Adrenal gland (tissue), 19 donors: ENCODE measurements at places on chromosomes 2 and 18. TPM values are rescaled to one million over a fixed set of nuclear protein-coding genes. Genes with fewer than 3 reads are reported as not detected.

GRCh38 chr2:83233326-83233725 is 1225.8 kb downstream of the SUCLG1 start:
- H3K27ac ChIP-seq: no peak overlapping the region
- DNase-seq: no peak
- H3K36me3 ChIP-seq: no peaks in the 10 kb centered on the region
- H3K4me3 ChIP-seq: no peak overlapping the region

The HTRA2 gene
- 36.3 TPM for total RNA-seq

The CAPN13 gene
- total RNA-seq: not detected

GRCh38 chr2:102337481-102338386 is 17.9 kb upstream of the IL18R1 start:
- no peak overlapping the region for H3K27ac ChIP-seq
- no peak overlapping the region for H3K4me3 ChIP-seq
- peaks cover 12% of the 10 kb centered on the region for H3K27me3 ChIP-seq
- no peak for DNase-seq

GRCh38 chr18:28791101-28791500 is 614.2 kb upstream of the CDH2 start:
- no peaks in the 10 kb centered on the region for H3K36me3 ChIP-seq
- H3K4me3 ChIP-seq: no peak overlapping the region

DNA sequence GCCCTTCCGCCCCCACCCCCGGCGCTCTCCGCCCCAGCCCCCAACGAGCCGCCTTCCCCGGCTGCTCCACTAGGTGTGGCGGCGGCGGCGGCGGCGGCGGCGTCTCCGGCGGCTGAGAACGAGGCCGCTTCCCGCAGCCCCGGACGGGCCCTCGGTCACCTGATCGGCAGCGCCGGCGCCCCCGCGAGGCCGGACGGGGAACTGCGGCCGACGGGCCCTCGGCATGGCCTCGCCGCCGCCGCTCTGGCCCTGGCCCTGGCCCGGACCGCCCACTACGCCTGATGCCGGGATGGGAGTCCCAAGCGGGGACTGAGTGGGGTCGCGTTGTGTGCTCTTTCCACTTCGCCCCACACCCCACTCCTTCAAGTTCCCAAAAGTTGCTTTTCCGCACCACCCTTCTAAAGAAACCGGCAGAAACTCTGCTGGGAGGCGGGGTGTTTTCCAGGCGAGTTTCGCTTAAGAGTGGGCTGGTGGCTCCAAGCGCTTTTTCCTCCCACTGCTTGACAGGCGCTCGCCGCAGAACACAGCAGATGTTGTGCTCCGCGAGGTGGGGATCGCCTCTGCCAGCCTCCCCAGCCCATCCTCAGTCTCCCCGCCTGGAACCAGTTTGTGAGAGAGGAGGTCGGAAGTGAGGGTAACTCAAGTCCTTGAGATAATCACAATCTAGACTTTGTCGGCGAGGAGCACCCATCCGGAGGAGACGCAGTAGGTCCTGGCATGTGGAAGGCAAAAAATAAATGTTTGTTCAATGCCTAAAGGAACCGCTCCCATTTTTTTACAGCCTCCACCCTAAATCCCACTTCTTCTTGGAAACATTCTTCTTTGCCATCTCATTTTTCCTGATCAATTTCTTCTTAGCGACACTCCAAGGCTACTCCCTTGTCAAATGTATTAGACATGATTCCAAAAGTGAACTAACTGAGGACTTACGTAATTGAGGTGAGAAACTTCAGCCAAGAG is at the start of gene NCKAP1:
Gene NCKAP1, minus strand, starts transcription at position 117 of the 960 bp plus-strand sequence. CDS start 358 bp downstream, outside the sequence.
- DNase-seq: peak; percentile 95
- peak within 1 kb of the TSS; percentile 98 for H3K27ac ChIP-seq
- H3K36me3 ChIP-seq: no peaks in the 10 kb centered on the region
- H3K27me3 ChIP-seq: no peaks in the 10 kb centered on the region
- peak within 1 kb of the TSS; percentile 74 for H3K4me3 ChIP-seq

The ACVR1 gene
- total RNA-seq: 19.0 TPM

The HOXD1 gene
- total RNA-seq: not detected

The GALR1 gene
- not detected for total RNA-seq
